ENCODE measurements at places on chromosomes 3 and 15.

DNA sequence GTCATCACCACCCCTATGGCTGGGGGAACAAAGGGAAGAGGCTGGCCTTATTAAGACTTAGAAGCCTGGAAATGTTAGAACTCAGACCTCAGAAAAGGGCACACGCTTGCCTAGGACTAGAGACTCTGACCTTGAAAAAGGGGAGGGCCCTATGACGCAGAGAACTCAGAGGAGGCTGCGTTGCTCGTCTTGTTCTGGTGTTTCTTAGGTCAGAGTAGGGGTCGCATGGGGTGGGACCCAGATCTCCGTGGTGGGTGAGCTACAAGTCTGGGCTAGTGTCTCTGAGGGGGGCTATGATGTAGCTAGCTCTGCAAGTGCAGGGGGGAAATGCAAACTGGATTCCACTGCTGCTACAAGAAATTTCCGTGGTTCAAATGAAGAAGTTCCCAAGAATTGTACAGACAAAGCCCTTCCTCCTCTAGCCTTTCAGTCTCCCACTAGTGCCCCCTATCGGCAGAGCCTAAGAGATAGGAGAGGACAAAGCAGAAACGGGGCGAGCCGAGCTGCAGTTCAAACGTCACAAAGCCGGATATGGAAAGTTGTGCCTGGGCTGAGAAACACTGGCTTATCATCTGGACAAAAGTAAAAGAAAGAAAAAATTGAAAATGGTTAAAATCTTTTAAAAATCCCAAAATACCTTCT, 392.9 kb upstream of the ROBO2 start:
- DNase-seq = no peak
- no peaks in the 10 kb centered on the region for H3K27me3 ChIP-seq
- H3K36me3 ChIP-seq = no peaks in the 10 kb centered on the region
- no peaks in the 10 kb centered on the region for H3K4me1 ChIP-seq

DNA sequence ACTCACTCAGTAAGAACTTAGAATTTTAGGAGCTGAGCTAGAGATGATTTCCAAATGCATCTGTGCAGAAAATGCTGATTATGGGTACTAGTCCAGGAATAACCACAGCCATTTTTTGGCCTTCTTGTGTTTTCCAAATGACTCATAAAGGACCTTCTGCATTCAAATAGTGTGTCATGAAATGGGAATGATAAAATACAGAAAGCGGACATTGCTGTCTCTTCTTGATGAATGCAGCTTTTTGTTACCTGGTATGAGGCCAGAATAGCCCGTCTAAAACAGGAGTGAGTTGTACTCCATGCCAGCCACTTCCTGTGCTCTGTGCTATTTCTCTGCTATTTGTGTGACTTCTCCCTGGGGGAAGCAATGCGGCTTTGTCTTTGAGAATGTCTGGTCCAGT, 20.5 kb upstream of the FRMD5 start:
- H3K27me3 ChIP-seq = no peaks in the 10 kb centered on the region
- H3K36me3 ChIP-seq = no peaks in the 10 kb centered on the region
- no peak overlapping the region for H3K4me3 ChIP-seq
- H3K27ac ChIP-seq = no peak overlapping the region
- no peak for DNase-seq

- DNase-seq = no peak
- no peaks in the 10 kb centered on the region for H3K36me3 ChIP-seq
- H3K27ac ChIP-seq = no peak overlapping the region
- no peaks in the 10 kb centered on the region for H3K27me3 ChIP-seq
These were observed 556 bp downstream of the PEX5L start for GRCh38 chr3:180036092-180036670.

GRCh38 chr15:85763157-85763556, 31.6 kb downstream of the KLHL25 start:
- H3K27ac ChIP-seq = no peak overlapping the region
- no peaks in the 10 kb centered on the region for H3K27me3 ChIP-seq
- no peaks in the 10 kb centered on the region for H3K4me1 ChIP-seq
- DNase-seq = no peak

GRCh38 chr3:47015151-47015550, 35.7 kb downstream of the NBEAL2 start:
- peaks cover 40% of the 10 kb centered on the region for H3K36me3 ChIP-seq
- DNase-seq = no peak
- H3K27me3 ChIP-seq = no peaks in the 10 kb centered on the region
- H3K4me3 ChIP-seq = no peak overlapping the region
- no peak overlapping the region for H3K27ac ChIP-seq
- peaks cover 9% of the 10 kb centered on the region for H3K4me1 ChIP-seq

- H3K27me3 ChIP-seq = no peaks in the 10 kb centered on the region
- H3K27ac ChIP-seq = no peak overlapping the region
- H3K4me3 ChIP-seq = no peak overlapping the region
These were observed 145.8 kb downstream of the ALDH1A2 start for GRCh38 chr15:57919754-57920153.

Data from effector memory CD4-positive, alpha-beta T cell (primary cell).